ENCODE measurements at places on chromosomes 5 and 9. TPM values are rescaled to one million over a fixed set of nuclear protein-coding genes. Genes with fewer than 3 reads are reported as not detected.

Gene TTC39B
- 14.4 TPM for total RNA-seq

GRCh38 chr9:137429974-137430722 is 7.0 kb downstream of the NOXA1 start:
- H3K27me3 ChIP-seq = no peaks in the 10 kb centered on the region
- H3K36me3 ChIP-seq = no peaks in the 10 kb centered on the region
- H3K4me1 ChIP-seq = no peaks in the 10 kb centered on the region
- no peak overlapping the region for H3K27ac ChIP-seq
- H3K4me3 ChIP-seq = no peak overlapping the region
- no peak for DNase-seq

GRCh38 chr9:75369989-75370388 is 281.7 kb downstream of the OSTF1 start:
- no peaks in the 10 kb centered on the region for H3K4me1 ChIP-seq
- H3K4me3 ChIP-seq = no peak overlapping the region
- no peaks in the 10 kb centered on the region for H3K36me3 ChIP-seq

DNA sequence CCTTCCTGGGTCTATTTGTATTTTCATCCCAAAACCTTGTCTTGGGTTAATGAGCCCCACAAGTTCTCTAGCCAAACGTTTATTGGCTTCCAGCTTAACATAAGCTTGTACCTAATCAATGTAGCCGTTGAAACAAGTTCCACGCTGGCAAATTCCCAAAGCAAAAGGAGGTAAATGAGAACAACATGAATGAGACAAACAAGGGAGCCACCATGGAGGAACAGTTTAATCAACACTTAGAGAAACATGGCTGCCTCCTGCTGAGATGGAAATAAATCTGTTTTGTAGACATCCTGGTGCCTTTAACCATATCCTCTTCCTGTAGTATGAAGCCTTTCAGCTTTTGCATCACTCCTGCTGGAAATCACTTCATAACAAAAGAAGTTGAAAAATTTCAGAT is 166.6 kb upstream of the NFIB start:
- H3K4me1 ChIP-seq = no peaks in the 10 kb centered on the region
- H3K36me3 ChIP-seq = no peaks in the 10 kb centered on the region
- no peak overlapping the region for H3K4me3 ChIP-seq
- no peaks in the 10 kb centered on the region for H3K27me3 ChIP-seq
- H3K27ac ChIP-seq = no peak overlapping the region
- DNase-seq = no peak

Gene KCNIP1
- total RNA-seq = 1.0 TPM

GRCh38 chr9:108552459-108553040 is 303.2 kb downstream of the ACTL7B start:
- H3K4me1 ChIP-seq = no peaks in the 10 kb centered on the region
- DNase-seq = peak; percentile 64
- H3K27ac ChIP-seq = peak overlapping the region; percentile 62
- H3K27me3 ChIP-seq = no peaks in the 10 kb centered on the region

DNA sequence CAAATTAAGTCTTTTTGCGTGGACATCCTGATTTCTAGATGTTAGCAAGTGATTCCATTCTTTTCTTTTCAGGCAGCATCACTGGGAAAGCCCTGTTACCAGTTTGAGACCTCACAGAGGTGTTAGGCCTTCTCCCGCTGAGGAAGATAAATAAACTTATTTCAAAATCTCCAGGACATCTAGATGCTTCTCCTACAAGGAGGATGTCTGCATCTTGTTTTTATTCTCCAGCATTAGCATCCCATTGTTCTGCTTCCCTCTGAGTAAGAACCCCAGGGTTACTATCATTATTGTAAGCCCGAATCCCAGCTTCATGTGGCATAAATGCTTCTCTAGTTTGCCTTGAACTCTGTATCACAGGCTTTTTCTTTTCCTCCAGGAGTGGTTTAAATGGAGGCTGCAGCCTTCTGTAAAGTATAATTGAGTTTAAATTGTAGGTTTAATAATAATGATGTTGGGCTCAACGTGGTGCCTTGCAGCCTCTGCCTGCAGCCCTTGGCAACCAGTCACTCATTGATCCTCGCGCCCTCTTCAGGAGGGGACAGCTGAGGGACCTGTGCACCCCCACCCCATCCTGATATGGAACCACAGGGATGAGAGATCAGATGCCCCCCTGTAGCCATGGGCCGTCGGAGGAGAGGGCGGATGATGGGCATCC is 114.9 kb downstream of the PDZD2 start:
- H3K36me3 ChIP-seq = no peaks in the 10 kb centered on the region
- no peak overlapping the region for H3K27ac ChIP-seq
- no peaks in the 10 kb centered on the region for H3K27me3 ChIP-seq
- no peak for DNase-seq

Gene TEX48
- not detected for total RNA-seq

- no peaks in the 10 kb centered on the region for H3K4me1 ChIP-seq
- H3K4me3 ChIP-seq = no peak overlapping the region
- no peak for DNase-seq
- H3K27ac ChIP-seq = no peak overlapping the region
Measured at GRCh38 chr9:27683181-27683580, 109.9 kb upstream of the C9orf72 start.

DNA sequence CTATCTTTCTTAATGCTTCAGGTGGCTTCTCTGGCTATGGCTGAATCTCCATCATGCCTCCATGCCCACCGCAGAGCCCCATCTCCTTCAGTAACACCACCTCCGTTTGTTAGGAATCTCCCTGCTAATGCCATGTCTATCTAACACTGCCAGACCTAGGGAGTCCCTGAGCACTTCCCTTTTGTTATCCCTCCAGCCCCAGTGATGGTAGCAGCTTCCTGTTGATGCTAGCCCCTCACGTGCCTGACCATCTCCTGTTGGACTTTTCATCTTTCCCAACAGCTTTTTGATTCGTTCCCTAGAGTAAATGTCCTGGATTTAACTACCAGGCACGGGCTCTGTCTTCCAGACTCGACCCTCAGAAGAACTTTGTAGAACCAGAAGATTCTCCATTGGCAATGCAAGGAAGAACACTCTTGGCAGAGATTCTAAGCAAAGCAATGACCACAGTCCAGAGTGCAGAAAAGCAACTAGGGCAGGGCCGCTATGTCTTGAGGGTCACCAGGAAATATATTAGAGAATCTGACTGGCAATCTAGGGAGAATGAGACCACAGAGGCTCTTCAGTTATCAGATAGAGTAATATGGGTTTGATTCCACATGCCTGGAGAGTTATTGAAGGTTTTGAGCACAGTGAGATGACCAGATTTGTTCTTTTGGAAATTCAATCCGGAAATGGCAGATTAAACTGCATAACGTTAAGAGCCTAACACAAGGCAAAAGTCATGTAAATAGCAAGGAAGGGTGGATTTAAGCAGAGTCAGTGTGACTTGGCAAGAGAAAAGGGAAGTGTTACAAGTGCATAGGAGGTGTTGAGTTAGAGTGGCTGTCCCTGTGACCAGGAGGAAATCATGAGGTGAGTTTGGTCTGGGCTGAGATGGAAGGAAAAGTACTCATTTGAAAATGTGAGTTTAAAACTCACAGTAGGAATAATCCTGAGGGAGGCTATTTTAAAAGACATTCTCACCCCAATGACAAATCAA is 555.2 kb downstream of the ACTL7B start:
- H3K36me3 ChIP-seq = no peaks in the 10 kb centered on the region
- H3K27ac ChIP-seq = no peak overlapping the region
- H3K27me3 ChIP-seq = no peaks in the 10 kb centered on the region
- no peaks in the 10 kb centered on the region for H3K4me1 ChIP-seq
- DNase-seq = no peak

DNA sequence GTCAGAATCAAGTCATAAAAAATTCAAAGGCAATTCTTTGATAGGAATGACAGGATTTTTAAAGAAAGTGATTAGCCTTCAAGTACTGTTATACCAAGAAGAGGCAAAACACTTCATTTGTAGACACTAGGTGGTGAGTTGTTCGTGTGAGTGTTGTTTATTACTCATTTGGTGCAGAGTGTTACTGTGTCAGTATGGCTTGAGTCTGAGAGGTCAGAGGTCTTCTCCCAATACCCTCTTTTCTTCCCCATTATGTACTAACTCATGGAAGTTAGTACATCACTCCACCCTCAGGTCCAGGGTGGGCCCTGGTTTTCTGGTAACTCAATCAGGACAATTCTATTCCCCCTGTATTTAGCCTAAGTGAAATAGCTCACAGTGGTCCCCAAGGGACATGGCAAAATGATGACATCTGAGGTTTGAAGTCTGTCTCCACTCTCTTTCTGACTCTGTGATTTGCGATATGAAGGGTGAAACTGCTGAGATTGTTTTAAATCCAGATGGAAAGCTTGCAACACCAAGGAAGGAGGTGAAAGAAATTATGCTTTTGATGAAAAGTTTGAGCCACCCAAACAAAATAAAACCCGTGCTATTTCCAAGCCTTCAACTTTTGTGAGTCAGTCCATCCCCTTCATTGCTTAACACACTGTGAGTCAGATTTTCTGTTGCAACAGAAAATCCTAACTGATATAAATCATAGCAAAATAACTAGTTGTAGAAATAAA is 56.8 kb downstream of the NUDT12 start:
- H3K4me1 ChIP-seq = no peaks in the 10 kb centered on the region
- H3K4me3 ChIP-seq = no peak overlapping the region
- H3K27me3 ChIP-seq = no peaks in the 10 kb centered on the region
- H3K27ac ChIP-seq = no peak overlapping the region

Gene SLC25A2
- 0.64 TPM for total RNA-seq

Gene SARDH
- 0.16 TPM for total RNA-seq

Gene PCDHGB3
- total RNA-seq = 5.3 TPM

Gene TAS2R1
- not detected for total RNA-seq

DNA sequence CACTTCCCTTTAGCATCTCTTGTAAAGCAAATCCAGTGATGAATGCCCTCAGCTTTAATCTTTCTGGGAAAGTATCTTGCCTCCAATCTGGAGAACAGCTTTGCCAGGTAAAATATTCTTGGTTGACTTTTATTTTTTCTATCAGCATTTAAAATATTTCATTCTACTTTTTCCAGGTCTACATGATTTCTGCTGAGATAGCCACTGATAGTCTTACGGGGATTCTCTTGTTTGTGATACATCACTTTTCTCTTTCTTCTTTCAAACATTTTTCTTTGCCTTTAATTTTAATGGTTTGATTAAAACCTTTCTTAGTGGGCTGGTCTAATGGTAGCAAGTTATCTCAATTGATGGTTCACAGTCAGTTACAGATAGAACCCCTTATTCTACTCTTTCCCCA is 33.9 kb upstream of the FAM120A start:
- no peaks in the 10 kb centered on the region for H3K36me3 ChIP-seq
- H3K27ac ChIP-seq = no peak overlapping the region
- no peaks in the 10 kb centered on the region for H3K4me1 ChIP-seq
- no peaks in the 10 kb centered on the region for H3K27me3 ChIP-seq
- no peak for DNase-seq

Gene PCDHA8
- total RNA-seq = 0.98 TPM

Gene TNFAIP8
- 37.3 TPM for total RNA-seq

DNA sequence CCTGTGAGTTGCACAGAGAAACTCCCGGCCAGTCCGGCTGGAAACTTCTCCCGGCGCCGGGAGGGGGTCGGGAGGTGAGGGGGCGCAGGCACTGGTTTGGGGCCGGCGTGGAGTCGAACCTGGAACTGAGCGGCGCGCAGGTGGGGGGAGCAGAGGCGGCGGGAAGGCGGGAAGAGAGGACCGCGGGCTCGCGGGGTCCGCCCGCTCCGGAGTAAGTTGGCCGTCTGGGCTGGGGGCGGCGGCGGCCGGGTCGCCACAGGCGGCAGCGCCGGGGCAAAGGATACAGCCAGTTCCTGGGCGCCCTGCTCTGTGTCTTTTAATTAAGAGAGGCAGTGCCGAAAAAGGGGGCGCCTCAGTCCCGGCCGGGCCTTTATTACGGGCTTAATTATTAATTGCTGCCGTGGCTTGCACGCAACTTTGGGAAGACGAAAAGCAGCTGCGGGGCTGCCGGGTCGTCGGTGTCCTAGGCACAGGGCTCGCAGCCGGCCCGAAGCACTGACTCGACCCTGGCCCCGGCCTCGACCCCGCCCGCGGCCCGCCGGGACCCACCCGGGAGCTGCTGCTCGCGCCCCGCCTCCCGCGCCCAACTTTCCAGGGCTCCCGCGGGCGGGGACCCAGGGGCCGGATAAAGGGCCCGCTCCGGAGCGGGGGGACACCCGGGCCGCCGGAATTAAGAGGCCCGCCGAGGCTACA is 1.1 kb downstream of the NTNG2 start:
- no peaks in the 10 kb centered on the region for H3K36me3 ChIP-seq
- peak overlapping the region; percentile 88 for H3K4me3 ChIP-seq
- peaks cover 11% of the 10 kb centered on the region for H3K27me3 ChIP-seq
- H3K4me1 ChIP-seq = peaks cover 13% of the 10 kb centered on the region
- no peak for DNase-seq

- no peak for DNase-seq
- no peak overlapping the region for H3K27ac ChIP-seq
- H3K4me3 ChIP-seq = no peak overlapping the region
- no peaks in the 10 kb centered on the region for H3K4me1 ChIP-seq
Measured at GRCh38 chr5:72878854-72879253, 62.4 kb downstream of the TNPO1 start.

Gene MARCHF3
- total RNA-seq = 16.1 TPM

Gene GPR21
- total RNA-seq = 6.7 TPM

GRCh38 chr9:138052322-138052615 is 174.7 kb downstream of the CACNA1B start:
- H3K27ac ChIP-seq = no peak overlapping the region
- H3K27me3 ChIP-seq = peaks cover 10% of the 10 kb centered on the region
- DNase-seq = no peak
- no peaks in the 10 kb centered on the region for H3K4me1 ChIP-seq

DNA sequence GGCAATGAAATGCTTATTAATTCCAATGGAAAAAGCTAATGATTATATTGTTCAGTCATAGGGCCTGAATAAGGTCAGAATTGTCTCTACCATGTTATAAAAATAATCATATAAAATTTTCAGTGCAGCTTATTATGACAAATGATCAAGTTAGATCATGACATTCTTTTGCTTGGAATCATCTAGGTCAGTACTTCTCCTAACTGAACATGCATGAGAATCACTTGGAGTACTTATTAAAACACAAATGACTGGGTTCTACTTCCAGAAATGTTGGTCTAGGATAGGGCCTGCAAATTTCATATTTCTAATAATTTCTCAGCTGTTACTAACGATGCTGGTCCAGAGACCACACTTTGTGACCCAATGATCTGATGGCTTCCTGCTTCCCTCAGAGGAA is 806.0 kb upstream of the ZNF608 start:
- DNase-seq = no peak
- no peaks in the 10 kb centered on the region for H3K36me3 ChIP-seq
- H3K27ac ChIP-seq = no peak overlapping the region
- no peak overlapping the region for H3K4me3 ChIP-seq

Gene IL13
- 0.33 TPM for total RNA-seq

- no peaks in the 10 kb centered on the region for H3K4me1 ChIP-seq
- no peak overlapping the region for H3K4me3 ChIP-seq
- H3K27ac ChIP-seq = no peak overlapping the region
- no peaks in the 10 kb centered on the region for H3K27me3 ChIP-seq
- DNase-seq = no peak
- no peaks in the 10 kb centered on the region for H3K36me3 ChIP-seq
Measured at GRCh38 chr9:86598411-86599239, 244.4 kb upstream of the TUT7 start.
